ENCODE measurements at places on chromosomes 6 and 20.

- DNase-seq: no peak
These were observed 67.0 kb upstream of the DST start for GRCh38 chr6:56709650-56710049.

DNA sequence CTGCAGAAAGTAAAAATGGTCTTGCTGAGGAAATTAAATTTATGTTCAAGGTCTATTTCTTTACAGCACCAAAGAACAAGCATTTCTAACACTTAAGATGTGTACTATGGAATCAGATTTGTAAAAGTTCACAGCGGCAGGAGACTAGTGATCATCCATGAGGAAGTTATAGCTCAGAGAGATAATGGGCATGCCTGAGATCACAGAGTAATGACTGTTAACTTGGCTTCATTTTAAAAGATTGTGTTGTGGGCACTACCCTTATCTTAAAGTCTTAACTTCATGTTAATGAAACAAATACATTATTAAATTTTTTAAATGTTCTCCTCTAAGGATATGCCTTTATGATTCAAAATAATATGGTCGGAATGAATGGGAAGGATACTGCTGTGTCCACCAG is 168.6 kb downstream of the GMPR start:
- no peak for DNase-seq

GRCh38 chr6:130872250-130873095 is 45.3 kb downstream of the SMLR1 start:
- DNase-seq: peak; percentile 77

DNA sequence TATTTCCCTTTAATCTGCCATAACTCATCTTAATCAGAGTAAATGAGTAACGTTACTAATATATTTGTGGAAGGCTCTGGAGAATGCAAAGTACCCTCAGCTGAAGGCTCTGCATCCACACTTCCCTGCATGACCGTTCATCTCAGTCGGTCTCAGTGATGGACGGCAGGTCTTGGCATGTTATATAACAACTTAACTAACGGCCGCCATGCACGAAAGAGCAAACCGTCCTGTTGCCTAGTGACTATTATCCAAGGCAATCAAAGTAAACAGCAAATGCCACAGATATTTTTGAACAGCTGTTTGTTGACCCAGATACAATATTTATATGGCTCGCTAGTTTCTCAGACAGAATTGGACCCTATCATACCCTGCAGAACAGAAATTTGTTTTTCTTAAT is 194.9 kb upstream of the SMLR1 start:
- DNase-seq: no peak

DNA sequence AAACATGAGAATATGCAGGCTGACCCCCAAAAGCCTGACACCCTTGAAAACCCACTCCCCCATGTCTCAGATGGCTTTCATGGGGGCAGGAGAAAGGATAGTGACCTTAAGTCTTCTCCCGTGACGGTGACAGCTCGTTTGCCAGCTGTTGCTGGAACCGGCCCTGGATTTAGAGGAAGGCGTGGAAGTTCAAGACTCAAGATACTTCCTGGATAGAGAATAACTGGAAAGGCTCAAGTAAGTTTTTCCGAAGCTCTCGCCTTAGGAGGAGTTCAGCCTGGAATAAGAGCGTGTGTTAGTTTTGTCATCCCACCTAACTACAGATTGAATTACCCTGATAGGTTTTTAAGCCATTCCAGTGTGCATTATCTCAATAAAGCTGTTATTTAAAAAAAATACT is 11.6 kb upstream of the MTG2 start:
- no peak for DNase-seq

- DNase-seq: no peak
These were observed 130.8 kb downstream of the SAMD5 start for GRCh38 chr6:147639279-147639678.

DNA sequence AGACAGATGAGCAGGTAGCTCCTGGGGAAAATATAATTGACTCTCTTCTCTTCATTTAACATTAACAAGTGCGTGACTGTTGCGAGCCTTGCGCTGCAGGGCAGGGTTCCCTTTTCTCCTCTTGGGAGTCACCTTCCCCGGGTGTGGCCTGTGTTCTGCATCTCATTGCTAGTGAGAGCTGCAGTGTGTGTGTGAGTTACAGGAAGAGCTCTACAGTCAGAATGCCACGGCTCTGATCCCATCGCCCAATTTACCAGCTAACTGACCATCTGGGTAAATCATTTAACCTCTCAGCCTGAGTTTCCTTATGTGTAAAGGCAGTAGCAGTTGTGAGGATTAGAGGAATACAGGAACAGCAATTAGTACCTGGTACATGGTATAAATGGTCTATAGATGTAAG is 106.8 kb upstream of the NUP153 start:
- no peak for DNase-seq

DNA sequence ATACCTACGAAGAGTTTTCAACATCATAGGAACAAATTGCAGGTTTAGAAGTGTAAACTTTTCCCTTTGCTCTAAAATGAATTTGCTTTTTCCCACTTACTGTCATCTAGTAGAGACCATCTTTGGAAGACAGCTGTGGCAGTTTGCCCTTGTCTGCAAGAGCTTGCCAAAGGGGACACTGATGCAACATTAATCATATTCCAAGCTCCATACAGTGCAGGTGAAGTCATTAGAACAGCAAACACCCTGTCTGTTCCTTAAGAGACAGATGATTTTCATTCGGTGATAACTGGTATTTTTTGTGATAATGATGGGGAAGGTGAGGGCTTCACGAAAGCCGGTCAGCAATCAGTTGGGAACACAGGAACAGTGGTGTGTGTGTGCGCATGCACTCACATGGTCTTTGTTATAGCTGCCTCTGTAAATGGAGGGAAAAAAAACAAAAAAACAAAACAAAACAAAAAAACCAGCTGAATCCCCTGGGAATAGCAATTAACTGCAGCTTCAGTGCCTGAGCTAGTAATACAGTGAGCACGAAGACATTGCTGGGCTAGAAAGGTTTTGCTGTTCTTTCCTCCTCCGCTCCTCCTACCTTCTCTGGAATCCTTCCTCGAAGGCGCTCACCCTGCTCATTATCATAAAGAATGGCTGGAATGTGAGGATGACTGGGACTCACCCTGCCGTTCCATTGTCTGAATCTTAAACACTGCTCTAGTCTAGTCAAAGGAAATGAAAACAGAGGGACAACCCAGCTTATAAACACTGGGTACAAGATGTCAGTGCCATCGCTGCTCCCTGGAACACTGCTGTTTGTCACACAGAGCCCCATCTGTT is 35.2 kb upstream of the KIF13A start:
- DNase-seq: no peak

GRCh38 chr6:134757911-134758361 is 192.0 kb downstream of the ALDH8A1 start:
- no peak for DNase-seq

GRCh38 chr6:61887423-61887822 is 398.6 kb downstream of the KHDRBS2 start:
- no peak for DNase-seq

GRCh38 chr6:166206066-166206465 is 38.4 kb upstream of the TBXT start:
- no peak for DNase-seq

- no peak for DNase-seq
These were observed 105.3 kb upstream of the CDYL start for GRCh38 chr6:4670824-4671409.

GRCh38 chr6:87645080-87645479 is 55.1 kb downstream of the ORC3 start:
- DNase-seq: no peak

DNA sequence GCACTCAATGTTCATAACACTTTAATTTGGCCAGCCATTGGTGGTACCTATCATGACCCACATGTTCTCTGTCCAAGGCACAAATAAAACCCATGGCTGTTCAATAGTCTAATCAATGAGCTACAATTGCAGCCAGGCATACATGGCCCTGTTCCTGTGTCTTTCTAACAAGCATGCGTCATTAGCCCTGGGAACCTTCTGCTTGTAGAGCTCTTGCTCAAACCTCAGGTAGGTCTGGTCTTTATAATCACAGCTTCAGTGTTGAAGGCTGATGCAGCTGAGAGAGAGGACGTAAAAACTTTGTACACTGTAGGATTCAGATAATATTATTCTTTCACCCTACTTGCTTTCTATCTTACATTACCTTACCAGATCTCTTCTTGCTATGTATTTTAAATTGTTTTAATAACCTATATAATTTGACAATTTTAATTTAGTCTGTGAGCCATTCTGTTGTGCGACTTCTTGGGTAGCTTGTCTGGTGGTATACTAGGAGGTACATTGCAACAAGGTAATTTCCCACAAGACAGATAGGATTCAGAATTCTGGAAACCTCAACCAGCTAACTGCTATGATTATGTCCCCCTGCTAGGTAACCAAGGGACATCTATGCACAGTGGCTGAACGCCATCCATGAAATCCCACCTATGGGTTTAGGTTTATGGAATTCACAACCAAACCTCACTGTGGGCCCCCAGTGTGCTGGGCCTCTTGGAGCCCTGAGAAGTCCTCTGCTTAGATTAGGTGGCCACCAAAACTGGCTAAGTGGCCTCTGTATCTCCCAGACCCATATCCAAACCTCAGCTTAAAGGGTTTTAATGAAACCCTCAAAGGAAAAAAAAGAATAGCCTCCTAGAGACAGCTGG is 55.4 kb upstream of the RIPOR2 start:
- no peak for DNase-seq
